ENCODE measurements at places on chromosomes 5 and 9.

GRCh38 chr9:112898872-112899311, 8.2 kb upstream of the SLC46A2 start:
- DNase-seq = no peak

DNA sequence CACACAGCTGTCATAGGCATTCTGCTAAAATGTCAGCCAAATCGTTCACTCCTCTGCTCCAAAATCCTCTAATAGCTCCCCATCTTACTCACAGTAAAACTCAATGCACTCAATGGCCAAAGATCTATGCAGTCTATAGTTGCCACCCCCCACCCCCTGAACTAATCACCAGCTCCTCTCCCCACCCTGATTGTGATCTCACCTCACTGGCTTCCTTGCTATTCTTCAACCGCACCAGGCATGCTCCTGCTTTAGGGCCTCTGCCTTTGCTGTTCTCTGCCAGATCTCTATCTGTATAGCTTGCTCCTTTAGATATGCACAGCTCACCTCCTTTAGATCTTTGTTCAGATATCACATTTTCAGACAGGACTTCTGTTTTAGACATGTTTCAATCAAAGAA, 33.2 kb upstream of the SNX2 start:
- DNase-seq = no peak

GRCh38 chr5:151014680-151015343, 5.6 kb upstream of the GPX3 start:
- no peak for DNase-seq

- no peak for DNase-seq
Observed at GRCh38 chr5:180097926-180098325, 26.4 kb upstream of the RNF130 start.

DNA sequence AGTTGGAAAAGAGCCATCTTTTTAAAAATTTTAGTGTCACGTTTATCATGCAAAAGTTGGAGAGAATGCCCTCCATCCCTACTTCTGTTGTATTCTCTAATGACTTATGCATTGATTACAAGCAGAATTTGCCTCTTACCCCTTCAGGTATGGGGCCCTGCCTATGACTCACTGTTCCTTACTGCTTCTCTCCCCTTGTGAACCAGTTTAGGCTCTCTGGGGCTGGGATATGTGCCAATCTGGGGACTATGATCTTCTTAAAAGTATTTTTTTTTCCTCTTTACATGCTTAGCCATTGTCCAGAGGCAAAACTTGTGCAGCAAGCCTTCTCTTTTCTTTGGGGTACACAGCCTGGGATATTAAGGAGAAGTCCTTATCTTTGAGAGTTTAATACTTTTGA, 37.4 kb downstream of the CAMK4 start:
- DNase-seq = no peak

- DNase-seq = no peak
Observed at GRCh38 chr9:35026671-35027070, 37.1 kb downstream of the DNAJB5 start.

- no peak for DNase-seq
Observed at GRCh38 chr5:39016587-39017275, 57.5 kb downstream of the RICTOR start.

- DNase-seq = no peak
Observed at GRCh38 chr9:133914442-133915342, 77.4 kb downstream of the VAV2 start.

GRCh38 chr5:157520911-157521703, 54.5 kb downstream of the ADAM19 start:
- DNase-seq = no peak

DNA sequence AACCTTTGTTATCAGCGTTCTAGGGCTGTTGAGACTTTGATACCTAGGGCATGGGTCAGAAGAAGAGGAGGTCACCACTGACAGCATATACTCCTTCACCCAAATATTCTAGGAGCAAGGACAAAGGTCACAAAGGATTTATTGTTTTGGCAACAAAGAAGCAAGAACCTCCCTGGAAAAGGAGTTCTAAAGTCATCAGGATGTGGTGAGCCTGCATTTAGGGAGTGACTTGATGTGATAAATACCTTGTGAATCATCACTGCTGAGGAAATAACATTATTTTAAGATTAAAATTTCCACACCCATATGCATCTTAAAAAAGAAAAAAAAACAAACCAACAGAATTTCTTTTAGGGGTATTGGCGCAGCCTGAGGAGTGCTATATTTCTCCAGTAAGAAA, 13.9 kb downstream of the IFNA1 start:
- DNase-seq = no peak

DNA sequence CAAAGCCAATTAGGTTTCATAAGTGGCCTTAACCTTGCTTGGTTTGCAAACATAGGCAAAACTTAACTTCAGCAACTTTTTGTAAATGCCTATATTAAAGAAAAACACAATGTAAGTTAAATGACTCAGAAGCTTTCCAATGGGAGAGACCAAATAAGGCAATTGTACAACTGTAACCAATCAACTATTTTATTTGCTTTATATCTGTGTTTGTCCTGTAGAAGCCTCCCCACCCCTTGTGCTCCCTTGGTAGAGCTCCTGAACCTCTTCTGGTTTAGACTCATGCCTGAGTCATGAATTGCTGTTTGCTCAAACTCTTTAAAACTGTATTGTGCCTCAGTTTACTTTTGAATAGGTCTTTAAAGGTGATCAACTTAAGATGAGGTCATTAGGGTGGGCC, 3.0 kb upstream of the C1QTNF3 start:
- no peak for DNase-seq

GRCh38 chr5:103428411-103428871, 134.1 kb downstream of the NUDT12 start:
- peak; percentile 24 for DNase-seq

DNA sequence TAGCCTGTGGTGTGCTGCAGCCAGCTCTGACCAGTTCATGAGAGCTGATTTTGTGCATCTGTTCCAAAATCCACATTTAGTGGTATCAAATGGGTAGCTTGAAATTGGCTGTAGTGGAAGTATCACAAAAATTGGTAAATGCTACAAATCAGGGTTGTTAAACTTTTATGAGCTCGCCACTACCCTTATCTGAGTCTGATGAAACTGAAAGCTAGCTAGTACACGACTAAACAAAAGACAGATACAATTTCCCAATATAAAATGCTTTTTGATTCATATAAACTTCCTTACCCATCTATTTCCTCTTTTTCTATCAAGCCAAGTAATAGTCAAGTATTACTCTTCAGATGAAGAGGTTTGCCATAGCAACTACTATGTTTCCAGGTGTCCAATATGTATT, 392.0 kb downstream of the TMEM161B start:
- peak; percentile 6 for DNase-seq

- DNase-seq = no peak
Observed at GRCh38 chr5:129096382-129096991, 1.9 kb downstream of the ISOC1 start.

GRCh38 chr5:107517185-107518033, 153.3 kb downstream of the EFNA5 start:
- DNase-seq = no peak

DNA sequence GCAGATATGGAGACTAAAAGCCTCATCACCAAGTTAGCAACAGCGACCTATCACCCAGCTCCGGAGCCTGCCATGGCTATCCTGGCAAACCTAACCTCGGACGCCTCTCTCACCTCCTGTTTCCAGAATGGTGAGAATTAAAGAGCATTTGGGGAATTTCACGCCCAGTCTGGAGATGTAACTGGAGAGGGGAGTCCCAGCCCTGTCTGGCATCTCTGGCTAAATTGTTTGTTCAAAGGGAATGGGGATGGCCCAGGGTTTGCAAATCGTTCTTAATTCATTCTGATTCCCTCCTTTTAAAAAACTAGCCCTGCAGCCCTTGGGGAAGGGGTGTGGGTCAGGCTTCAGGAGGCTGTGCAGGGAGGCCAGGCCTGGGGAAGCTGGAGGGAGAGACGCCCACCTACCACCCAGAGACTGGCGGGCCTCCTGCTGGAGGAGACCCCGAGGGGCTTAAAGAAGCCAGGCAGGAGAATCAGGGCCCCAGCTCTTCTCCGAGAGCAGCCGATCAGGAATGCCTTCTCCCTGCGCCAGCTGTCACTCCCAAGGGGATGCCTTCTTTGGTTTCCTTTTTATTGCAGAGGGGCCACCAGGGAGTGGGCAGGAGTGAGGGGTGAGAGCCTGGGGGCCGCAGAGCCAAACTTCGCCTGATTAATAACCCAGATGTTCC, 964 bp upstream of the COL5A1 start:
- no peak for DNase-seq

GRCh38 chr5:102600964-102601363, 102.2 kb upstream of the SLCO6A1 start:
- DNase-seq = no peak

DNA sequence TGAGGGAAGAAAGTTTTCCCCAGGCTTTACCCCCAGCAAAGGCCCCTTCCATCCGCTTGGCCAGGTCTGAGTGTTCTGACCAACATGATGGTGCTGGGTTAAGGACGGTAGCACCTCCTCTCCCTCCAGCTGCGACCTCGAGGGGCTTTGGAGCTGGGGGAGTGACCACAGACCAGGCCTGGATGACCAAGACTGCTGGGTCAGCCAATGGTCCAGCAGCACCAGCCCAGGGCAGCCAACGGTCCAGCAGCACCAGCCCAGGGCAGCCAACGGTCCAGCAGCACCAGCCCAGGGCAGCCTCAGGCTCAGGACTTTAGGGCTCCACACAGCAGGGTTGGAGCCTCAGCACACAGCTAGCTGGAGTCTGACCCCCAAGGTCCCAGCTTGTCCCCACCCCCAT, 57.2 kb upstream of the CNOT6 start:
- no peak for DNase-seq

- DNase-seq = no peak
Observed at GRCh38 chr5:88875341-88876234, 7.4 kb downstream of the MEF2C start.

- no peak for DNase-seq
Observed at GRCh38 chr9:120230227-120230626, 349.7 kb downstream of the CDK5RAP2 start.

DNA sequence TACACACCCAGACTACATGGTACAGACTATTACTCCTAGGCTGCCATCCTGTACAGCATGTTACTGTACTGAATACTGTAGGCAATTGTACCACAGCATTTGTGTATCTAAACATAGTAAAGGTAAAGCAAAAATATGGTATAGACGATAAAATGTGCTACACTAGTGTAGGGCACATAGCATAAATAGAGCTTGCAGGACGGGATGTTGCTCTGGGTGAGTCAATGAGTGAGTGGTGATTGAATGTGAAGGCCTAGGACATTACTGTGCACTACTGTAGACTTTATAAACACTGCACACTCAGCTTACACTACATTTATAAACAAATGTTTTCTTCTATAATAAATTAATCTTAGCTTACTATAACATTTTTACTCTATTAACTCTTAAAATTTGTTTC, 25.6 kb downstream of the ANKRD55 start:
- DNase-seq = no peak

- DNase-seq = no peak
Observed at GRCh38 chr5:157823655-157824054, 35.3 kb downstream of the CLINT1 start.

- no peak for DNase-seq
Observed at GRCh38 chr9:94298949-94299599, 29.4 kb downstream of the NUTM2F start.

GRCh38 chr9:96508227-96508940, 58.4 kb downstream of the HABP4 start:
- no peak for DNase-seq

- DNase-seq = no peak
Observed at GRCh38 chr5:5941486-5941885, 436.9 kb downstream of the MED10 start.

DNA sequence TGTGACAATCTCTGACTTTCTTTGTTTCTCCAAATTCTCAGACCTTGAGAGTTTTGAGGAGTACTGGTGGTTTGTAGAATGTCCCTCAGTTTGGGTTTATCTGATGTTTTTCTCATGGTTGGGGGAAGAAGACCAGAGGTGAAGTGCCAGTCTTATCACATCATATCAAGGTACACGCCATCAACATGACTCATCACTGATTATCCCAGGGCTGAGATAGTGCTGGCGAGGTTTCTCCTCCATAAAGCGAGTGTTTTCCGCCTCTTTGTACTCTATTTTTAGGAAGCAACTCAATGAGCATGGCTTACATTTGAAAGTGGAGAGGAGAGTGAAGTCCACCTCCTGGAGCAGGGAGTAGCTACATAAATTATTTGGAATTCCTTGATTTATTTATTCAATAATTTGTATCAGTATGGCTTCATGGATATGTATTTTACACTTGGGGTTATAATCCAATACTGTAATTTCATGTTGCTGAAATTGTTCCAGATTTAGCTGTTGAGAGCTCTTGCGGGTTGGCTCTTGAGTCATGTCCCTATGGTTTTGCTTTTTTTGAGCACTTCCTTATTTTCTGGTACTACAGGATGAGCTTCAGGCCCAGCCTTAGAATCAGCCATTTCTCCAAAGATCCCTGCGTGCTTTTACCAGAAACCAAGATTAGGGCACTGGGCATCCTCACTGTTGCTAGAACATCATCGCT, 23.9 kb downstream of the DCANP1 start:
- DNase-seq = no peak

GRCh38 chr9:132268725-132269352, 85.9 kb downstream of the SETX start:
- peak; percentile 83 for DNase-seq

- peak; percentile 22 for DNase-seq
Observed at GRCh38 chr9:104177003-104177611, 83.0 kb downstream of the SMC2 start.

GRCh38 chr5:80502800-80503199, 14.9 kb downstream of the FAM151B start:
- no peak for DNase-seq

DNA sequence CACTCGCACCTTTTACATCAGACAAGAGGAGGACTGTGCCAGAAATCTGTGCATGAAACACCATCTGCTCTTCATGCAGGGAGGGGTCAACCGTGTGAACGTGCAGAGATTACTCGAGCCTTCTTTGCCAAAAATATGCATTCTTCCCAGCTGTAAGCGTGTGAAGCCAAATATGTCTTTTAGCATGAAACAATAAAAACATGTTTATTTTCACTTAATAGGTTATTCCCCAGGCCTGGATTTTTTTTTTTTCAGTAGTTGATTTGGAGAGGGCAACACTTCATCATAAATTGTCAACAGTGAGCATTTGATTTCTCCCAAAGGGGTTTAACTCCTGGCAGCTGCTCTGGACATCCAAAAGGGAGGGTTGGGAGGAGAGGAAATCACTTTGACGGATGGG, 23.8 kb downstream of the PLAC8L1 start:
- peak; percentile 8 for DNase-seq

GRCh38 chr9:16057541-16057940, 504.7 kb downstream of the CCDC171 start:
- no peak for DNase-seq

DNA sequence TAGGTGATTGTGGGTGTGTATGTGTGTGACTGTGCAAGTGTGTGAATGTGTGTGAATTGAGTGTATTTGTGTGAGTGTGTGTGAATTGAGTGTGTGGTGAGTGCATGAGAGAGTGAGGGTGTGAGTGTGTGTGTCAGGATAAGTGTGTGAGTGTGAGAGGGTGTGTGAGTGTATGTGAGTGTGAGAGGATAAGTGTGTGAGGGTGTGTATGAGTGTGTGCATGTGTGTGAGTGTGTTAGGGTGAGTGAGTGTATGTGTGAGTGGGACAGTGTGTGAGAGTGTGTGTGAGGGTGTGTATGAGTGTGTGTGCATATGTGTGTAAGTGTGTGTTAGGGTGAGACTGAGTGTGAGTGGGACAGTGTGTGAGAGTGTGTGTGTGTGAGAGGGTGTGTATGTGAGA, 21.7 kb downstream of the GPRIN1 start:
- DNase-seq = no peak

All from NCI-H1417 (cell line).